H1 (cell line): ENCODE measurements at places on chromosomes 5 and 9. TPM values are rescaled to one million over a fixed set of nuclear protein-coding genes. Genes with fewer than 3 reads are reported as not detected.

- no peak for DNase-seq
Measured at GRCh38 chr5:39422728-39423285, 2.0 kb downstream of the DAB2 start.

The UQCRQ gene
- total RNA-seq, result 282 and 293 TPM in 2 replicates

The NRARP gene
- total RNA-seq, result 35.4 and 37.2 TPM in 2 replicates

GRCh38 chr9:8719833-8720486 lies 920.4 kb upstream of the DMAC1 start:
- H3K4me1 ChIP-seq, result peaks cover 20% of the 10 kb centered on the region
- no peak overlapping the region for H3K27ac ChIP-seq
- H3K27me3 ChIP-seq, result no peaks in the 10 kb centered on the region
- no peak for DNase-seq
- H3K4me3 ChIP-seq, result no peak overlapping the region
- H3K36me3 ChIP-seq, result no peaks in the 10 kb centered on the region

DNA sequence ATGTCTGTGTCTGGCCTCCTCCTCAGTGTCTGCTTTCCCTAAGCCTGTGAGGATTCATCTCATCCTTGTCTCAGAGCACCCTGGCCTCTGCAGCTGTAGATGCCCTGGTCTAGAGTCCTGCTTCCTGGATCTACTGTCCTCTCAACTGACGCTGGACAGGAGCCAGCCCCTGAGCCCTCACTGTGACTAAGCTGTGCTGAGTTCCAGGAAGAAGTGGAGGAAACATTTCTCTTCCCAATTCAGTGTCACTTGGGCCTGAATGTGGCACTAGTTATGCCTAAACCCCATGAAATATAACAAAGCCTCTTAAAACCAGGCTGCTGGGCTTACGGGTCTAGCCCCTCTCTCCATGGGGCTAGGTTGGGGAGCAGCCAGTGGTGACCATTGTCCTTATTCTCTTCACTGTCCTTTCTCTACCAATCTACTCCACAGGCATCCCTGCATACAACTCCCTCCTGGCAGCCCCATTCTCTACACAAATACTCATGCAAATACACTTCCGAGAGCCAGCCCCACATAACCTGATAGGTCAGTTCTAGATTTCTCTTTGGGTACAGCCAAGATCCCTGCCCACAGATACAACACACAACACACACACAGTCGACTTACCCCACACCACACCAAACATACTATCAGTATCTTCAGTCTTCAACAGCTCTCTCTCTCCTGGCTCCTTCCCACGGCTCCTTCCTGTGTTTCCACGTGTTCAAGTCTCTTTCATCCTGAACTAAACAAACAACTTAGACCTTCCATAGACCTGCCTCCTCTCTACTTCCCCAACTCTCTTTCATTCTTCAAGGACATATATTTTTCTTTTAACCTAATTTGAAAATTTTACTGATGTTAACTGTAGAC lies 220.8 kb downstream of the SNX18 start:
- H3K4me1 ChIP-seq, result no peaks in the 10 kb centered on the region
- no peak overlapping the region for H3K27ac ChIP-seq
- H3K4me3 ChIP-seq, result no peak overlapping the region

DNA sequence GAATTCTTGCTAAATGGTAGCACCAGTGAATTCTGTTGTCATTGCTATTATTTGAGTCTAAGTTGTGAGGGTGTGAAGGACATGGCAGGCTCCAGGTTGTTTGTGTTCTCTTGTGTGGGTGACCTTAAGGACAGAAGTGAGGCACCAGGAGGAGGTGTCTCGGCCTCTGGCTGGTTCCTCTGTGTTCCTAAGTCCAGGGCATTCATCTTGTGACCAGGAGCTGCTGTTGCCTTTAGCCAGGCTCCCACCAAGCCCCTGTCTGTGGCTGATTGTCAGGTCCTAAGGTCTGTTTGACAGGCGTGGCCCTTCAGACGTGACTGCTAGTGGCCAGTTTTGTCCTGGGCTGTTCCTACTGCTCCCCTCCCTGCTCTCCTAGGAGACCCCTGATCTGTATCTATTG lies 89.4 kb downstream of the ANGPTL2 start:
- H3K4me3 ChIP-seq, result no peak overlapping the region
- no peak overlapping the region for H3K27ac ChIP-seq
- no peak for DNase-seq
- H3K27me3 ChIP-seq, result no peaks in the 10 kb centered on the region

DNA sequence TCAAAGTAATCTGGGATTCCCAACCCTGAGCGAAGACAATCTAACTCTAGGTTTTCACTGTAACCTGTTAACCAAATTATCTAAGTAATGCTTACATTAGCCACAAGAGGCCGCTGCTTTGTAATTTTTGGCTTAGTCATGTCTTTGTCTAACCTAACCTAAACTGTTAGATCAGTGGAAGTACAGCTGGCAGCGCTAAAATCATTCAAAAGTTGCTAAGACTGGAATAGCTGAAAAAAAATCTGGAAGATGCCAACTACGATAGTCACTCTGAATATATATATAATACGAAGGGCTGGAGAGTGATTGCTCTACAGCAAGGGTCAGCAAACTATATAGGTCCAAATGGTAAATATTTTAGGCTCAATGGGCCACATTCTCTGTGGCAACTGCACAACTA lies 60.2 kb downstream of the FBXO38 start:
- H3K4me1 ChIP-seq, result no peaks in the 10 kb centered on the region
- H3K27ac ChIP-seq, result no peak overlapping the region
- H3K27me3 ChIP-seq, result no peaks in the 10 kb centered on the region
- peaks cover 11% of the 10 kb centered on the region for H3K36me3 ChIP-seq
- H3K4me3 ChIP-seq, result no peak overlapping the region

GRCh38 chr9:33510262-33511183 lies 13.5 kb upstream of the ANKRD18B start:
- DNase-seq, result peak; percentile 71
- H3K4me3 ChIP-seq, result peak overlapping the region; percentile 79
- no peaks in the 10 kb centered on the region for H3K36me3 ChIP-seq
- H3K4me1 ChIP-seq, result no peaks in the 10 kb centered on the region
- no peaks in the 10 kb centered on the region for H3K27me3 ChIP-seq
- no peak overlapping the region for H3K27ac ChIP-seq

- H3K4me1 ChIP-seq, result no peaks in the 10 kb centered on the region
- H3K27me3 ChIP-seq, result no peaks in the 10 kb centered on the region
- H3K27ac ChIP-seq, result no peak overlapping the region
- DNase-seq, result no peak
- H3K4me3 ChIP-seq, result no peak overlapping the region
Measured at GRCh38 chr5:91598216-91598615, 215.1 kb upstream of the ARRDC3 start.

DNA sequence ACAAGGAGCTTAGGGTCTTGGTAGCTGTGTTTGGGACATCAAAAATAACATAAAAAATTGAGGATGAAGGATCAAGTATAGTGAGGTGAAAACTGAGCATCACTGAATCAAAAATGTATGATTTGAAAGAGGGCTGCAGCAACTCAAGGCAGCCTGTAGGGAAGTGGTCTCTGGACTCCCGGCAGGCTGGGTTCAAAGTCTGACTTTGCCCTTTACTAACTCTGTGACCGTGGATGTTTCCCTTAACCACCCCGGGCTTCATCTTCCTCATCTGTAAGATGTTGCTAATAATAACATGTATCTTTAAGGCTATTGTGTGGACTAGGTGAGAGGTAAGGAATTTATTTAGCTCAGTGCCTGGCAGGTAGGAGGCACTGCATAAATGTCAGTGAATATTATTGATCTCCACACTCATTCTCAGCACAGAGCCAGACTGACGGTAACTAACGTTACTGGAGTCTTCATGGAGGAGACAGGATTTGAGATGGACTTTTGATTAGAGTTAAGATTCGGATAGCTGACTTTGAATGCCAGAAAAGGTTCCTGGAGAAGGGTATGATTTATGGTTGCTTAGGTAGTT lies 367.3 kb downstream of the NDUFS4 start:
- H3K4me1 ChIP-seq, result 0 out of 2 replicates have a peak, but pooled peaks cover 2% of the 10 kb centered on the region
- DNase-seq, result no peak
- no peak overlapping the region for H3K27ac ChIP-seq
- no peaks in the 10 kb centered on the region for H3K27me3 ChIP-seq
- H3K36me3 ChIP-seq, result no peaks in the 10 kb centered on the region

DNA sequence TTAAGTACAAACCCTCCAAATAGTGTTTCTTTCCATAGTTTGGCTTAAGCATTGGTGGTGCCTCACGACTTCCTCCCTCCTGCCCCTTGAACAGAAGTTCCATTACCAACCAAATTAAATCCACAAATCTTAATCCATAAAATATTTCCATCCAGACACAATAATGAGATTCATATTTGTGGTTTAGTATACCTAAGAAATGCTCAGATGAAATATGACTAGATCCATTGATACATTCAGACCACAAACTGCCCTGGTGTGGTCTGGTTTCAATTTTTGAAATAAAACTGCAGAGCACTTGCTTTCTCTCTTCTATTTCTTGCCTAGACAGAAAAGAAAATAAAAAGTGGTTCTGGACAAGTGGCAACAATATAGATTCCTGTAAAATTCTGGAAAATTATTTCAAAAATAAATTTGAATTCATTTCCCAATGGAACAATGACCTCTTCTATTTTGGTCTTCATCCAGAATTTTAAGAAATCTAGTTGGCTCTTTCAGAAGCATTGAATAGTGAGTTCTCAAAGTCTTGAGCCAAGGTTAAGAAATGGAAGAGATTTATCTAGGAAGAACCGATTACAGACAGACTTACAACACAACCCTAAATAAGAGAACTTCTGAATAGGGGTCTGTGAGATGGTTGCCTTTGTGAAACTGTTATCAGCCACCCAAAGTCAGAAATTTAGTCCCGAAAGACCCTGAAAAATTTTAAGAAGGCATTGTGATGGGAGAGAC lies 14.0 kb downstream of the TNC start:
- H3K4me3 ChIP-seq, result no peak overlapping the region
- no peaks in the 10 kb centered on the region for H3K36me3 ChIP-seq
- no peak for DNase-seq
- H3K4me1 ChIP-seq, result no peaks in the 10 kb centered on the region

- no peaks in the 10 kb centered on the region for H3K36me3 ChIP-seq
- no peak overlapping the region for H3K4me3 ChIP-seq
- H3K4me1 ChIP-seq, result no peaks in the 10 kb centered on the region
- H3K27ac ChIP-seq, result no peak overlapping the region
- DNase-seq, result no peak
Measured at GRCh38 chr9:27447031-27447683, 76.9 kb upstream of the IFNK start.

DNA sequence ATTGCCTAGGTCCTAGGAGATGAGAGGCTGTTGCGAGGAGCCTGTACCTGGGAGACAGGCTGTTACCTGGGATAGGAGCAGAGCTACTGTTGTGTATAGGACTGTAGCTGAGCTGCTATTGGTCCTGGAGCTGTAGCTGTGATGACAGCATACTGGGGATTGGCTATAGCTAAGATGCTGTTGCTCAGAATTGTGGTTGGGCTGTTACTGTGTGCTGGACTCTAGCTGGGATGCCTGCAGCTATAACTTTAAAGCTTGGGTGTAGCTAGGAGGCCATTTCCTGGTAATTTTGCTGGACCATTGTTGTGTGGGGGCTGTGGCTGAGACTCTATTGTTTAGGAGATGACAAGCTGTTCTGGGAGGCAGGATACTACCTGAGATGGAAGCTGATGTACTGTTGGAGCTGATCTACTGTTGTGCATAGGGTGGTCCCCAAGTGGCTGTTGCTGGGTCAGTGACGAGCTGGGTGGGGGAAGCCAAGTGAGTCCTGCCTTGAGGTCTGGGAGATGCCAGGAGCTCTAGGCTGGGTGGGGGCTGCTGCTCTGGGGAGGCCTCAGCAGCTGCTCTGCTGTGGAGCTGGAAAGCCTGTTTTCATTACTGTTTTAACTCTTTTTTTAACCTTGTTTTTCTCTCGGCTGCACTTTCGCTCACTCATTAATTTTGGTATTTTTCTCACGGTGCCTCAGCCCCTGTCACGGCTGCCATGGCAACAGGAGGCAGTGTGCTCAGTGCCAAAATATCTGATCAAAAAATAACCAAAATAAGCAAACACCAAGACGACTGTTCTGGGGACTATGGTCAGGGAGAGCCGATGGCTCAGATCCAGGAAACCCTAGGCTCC lies 3.0 kb upstream of the PCDH1 start:
- H3K27ac ChIP-seq, result no peak overlapping the region
- peak; percentile 43 for DNase-seq
- no peaks in the 10 kb centered on the region for H3K36me3 ChIP-seq
- no peak overlapping the region for H3K4me3 ChIP-seq
- 0 out of 2 replicates have a peak, but pooled peaks cover 4% of the 10 kb centered on the region for H3K27me3 ChIP-seq
- H3K4me1 ChIP-seq, result peaks cover 37% of the 10 kb centered on the region

DNA sequence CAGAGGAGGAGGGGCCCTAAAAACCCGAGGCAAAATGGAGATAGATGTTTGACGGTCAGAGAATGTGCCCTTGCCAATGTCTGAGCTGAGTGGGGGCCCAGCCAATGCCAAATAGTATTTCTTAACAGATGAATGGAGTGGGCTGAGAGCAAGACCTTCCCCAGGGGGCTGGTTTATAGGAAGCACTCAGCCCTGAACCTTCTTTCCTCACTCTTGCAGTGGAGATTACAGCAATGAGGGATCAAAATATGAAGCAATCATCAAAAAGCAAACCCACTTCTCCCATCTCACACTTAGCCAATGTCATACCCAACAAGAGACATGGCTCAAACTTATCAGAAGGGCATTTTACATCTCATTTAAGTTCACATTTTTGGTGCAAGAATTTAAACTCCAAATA lies 350.3 kb downstream of the GADD45G start:
- H3K36me3 ChIP-seq, result no peaks in the 10 kb centered on the region
- DNase-seq, result no peak
- H3K27me3 ChIP-seq, result no peaks in the 10 kb centered on the region
- H3K27ac ChIP-seq, result no peak overlapping the region
- H3K4me1 ChIP-seq, result no peaks in the 10 kb centered on the region

DNA sequence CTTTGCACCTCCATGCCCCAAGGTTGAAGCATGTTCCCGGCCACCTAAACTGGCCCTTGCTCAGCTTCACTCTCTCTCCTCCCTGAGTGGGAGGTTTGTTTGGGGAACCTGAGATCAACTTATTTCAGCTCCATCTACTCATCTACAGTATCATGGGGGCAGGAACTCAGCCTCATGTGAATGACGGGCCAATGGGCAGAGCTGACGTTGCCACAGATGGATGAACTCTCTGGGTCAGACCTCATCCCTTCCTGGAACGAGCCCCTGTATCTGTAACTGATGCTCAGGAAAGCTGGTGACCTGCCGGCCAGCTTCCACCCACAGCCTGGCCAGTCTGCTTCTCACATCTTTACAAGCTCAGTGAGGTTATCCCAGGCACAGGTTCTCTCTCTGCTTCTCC lies 369.6 kb downstream of the IRX2 start:
- no peaks in the 10 kb centered on the region for H3K27me3 ChIP-seq
- no peak overlapping the region for H3K27ac ChIP-seq
- DNase-seq, result no peak

DNA sequence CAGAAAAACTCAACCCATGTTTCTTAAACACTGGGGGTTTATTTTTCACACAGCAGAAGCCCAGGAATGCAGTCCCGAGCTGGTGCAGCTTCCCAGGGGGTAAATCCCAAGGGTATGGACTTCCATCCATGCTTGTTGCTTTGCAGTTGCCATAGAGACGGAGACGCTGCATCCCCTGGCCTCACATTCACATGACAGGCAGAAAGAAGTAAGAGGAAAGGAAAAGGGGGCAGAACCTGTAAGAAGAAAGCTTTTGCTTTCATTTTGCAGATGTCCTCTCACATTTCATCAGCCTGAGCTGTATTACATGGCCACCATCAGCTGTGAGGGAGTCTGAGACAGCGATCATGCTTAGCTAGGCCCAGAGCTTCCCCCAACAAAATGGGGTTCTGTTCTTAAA lies 321.0 kb downstream of the AGTPBP1 start:
- DNase-seq, result no peak
- no peak overlapping the region for H3K4me3 ChIP-seq
- no peaks in the 10 kb centered on the region for H3K27me3 ChIP-seq

The C9orf153 gene
- total RNA-seq, result 0.65 TPM in 1 of 2 replicates, not detected in the other
